ENCODE measurements at places on chromosomes 16 and 17.

- H3K4me1 ChIP-seq, result no peaks in the 10 kb centered on the region
- no peak overlapping the region for H3K27ac ChIP-seq
- H3K36me3 ChIP-seq, result no peaks in the 10 kb centered on the region
- no peak overlapping the region for H3K4me3 ChIP-seq
- DNase-seq, result no peak
Observed at GRCh38 chr17:47914306-47914948, 18.4 kb downstream of the SP2 start.

DNA sequence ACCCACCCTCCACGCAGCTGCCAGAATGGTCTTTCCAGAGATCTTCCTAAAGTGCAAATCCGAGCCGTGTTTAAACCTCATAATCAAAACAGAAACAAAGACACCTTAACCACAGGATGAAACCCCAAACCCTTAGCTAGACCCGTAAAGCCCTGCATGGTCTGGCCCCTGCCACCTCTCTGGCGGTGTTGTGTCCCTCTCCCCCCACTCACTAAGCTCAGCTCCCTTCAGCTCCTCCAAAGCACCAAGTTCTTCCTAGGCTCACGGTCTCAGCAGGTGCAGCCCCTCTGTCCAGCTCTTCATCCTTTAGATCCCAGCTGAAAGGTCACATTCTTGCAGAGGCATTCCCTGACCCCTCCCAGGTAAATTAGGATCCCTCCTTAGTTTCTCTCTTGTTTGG is 4.4 kb upstream of the NXPH3 start:
- no peak overlapping the region for H3K4me3 ChIP-seq
- no peaks in the 10 kb centered on the region for H3K36me3 ChIP-seq
- no peaks in the 10 kb centered on the region for H3K27me3 ChIP-seq
- no peak for DNase-seq

DNA sequence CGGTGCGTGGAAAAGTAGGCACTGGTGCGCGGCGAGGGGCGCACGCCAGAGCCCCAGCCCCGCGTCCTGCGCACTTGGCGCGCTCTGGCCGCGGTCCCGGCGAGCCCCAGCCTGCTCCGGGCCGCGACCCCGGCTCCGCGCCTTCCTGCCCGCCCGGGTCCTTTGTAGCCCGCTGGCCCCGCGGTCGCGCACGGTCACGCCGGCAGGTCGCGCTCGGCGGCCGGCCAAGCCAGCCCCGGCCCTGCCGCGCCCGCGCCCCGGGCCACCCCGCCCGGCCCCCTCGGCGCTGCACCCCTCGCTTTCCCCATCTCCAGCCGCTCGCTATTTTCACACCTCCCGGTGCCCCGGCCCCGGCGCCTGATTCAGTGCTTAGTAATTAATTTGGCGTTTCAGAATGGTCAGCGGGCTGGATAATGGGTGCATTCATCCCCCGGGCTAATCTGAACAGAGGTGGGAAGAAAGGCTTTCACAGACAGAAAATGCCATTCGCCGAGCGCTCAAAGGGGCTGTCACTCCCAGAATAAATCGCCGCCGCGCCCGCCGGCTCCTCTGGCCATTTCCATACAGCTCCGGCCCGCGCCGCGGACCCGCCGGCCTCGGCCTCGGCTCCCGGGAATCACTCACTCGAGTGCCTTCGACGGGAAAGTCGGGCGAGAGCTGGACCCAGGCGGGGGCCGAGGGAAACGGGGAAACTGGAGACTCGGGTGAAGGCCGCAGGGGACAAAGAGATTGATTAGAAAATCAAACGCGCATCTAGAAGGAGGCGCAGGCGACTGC is 17.8 kb upstream of the NTN1 start:
- no peak for DNase-seq
- peaks cover 9% of the 10 kb centered on the region for H3K4me1 ChIP-seq
- H3K27me3 ChIP-seq, result peaks cover 7% of the 10 kb centered on the region
- peak overlapping the region; percentile 19 for H3K4me3 ChIP-seq

DNA sequence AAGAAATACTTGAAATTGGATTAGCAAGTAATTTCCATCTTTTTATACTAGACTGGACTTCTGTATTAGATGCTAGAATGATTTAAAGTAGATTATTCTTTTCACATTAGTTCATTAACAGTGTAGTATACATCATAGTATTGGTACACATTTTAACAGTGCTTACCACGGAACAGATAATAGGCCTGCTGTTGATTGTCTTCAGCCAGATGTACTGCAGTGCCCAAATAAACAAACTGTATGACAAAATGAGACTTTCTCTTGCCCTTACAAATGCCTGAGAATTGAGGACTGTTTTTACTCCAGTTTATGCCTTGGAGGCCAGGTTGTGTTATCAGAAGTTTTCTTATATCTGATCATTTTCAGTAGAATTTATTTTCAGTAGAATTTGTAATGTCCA is 631 bp downstream of the EVI2A start:
- no peak overlapping the region for H3K27ac ChIP-seq
- H3K4me3 ChIP-seq, result no peak overlapping the region
- no peaks in the 10 kb centered on the region for H3K27me3 ChIP-seq
- H3K36me3 ChIP-seq, result no peaks in the 10 kb centered on the region
- H3K4me1 ChIP-seq, result no peaks in the 10 kb centered on the region
- no peak for DNase-seq

DNA sequence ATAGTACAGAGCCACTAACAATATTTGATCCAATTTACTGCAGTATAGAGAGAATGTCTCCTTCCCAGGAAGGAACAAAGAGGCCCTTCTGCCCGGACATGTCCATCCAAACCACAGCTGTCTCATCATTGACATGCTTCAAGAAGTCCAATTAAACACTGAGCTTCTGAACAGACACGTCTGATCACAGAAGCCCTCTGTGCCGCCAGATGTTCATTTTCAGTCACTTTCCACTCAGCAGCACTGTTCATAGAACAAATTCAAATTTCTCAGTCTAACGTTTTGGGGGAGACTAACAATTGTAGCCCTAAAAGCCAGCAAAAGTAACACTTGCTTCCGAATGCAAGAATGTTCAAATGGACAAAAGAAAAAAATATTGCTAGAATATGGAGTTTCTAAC is 15.3 kb downstream of the ZC3H7A start:
- peaks cover 42% of the 10 kb centered on the region for H3K4me1 ChIP-seq
- no peak for DNase-seq
- no peak overlapping the region for H3K4me3 ChIP-seq
- peaks cover 19% of the 10 kb centered on the region for H3K36me3 ChIP-seq
- no peaks in the 10 kb centered on the region for H3K27me3 ChIP-seq

GRCh38 chr16:20383106-20384029 is 21.2 kb downstream of the PDILT start:
- H3K27ac ChIP-seq, result no peak overlapping the region
- H3K27me3 ChIP-seq, result no peaks in the 10 kb centered on the region
- peak; percentile 54 for DNase-seq
- no peaks in the 10 kb centered on the region for H3K36me3 ChIP-seq
- no peak overlapping the region for H3K4me3 ChIP-seq
- no peaks in the 10 kb centered on the region for H3K4me1 ChIP-seq

DNA sequence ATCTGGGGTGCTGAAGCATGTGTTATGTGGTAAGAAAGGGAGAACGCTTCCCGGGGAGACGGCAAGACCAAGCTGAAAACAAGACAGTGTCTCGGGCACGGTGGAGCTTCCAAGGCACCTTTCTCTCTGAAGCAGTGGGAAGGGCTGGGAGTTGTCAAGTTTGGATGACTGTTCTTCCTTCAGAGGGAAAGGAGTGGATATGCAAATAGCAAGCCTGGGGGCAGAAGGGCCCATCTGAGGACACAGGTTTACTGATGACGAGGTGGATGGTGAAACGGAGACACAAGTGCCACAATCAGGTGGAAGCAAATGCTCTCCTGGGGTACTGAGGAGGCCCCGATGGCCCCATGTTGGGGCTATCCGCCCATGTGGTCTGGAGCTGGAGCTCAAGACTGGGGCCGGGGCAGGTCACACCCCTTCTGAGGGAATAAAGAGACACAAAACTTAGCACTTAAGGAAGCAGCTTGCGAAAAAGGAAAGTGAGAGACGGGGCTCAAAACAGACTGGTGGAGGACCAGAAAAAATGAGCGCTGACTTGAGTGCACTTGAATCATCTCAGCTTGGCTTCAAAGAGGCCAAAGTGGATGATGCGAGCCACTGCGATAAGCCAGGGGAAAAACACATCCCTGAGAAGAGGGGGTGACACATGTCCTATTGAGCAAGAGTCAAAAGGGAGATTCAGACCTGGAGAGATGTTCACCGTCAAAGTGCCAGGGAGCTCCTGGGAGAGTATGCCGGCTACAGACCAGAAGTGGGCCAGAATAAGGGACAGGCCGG is 34.8 kb upstream of the MTSS2 start:
- no peak overlapping the region for H3K27ac ChIP-seq
- H3K36me3 ChIP-seq, result no peaks in the 10 kb centered on the region
- H3K27me3 ChIP-seq, result no peaks in the 10 kb centered on the region
- H3K4me3 ChIP-seq, result no peak overlapping the region
- H3K4me1 ChIP-seq, result peaks cover 25% of the 10 kb centered on the region

GRCh38 chr16:18932243-18932987 is 6.2 kb upstream of the SMG1 start:
- peak overlapping the region; percentile 93 for H3K27ac ChIP-seq
- no peaks in the 10 kb centered on the region for H3K27me3 ChIP-seq
- H3K4me3 ChIP-seq, result no peak overlapping the region
- no peaks in the 10 kb centered on the region for H3K36me3 ChIP-seq
- peak; percentile 81 for DNase-seq
- H3K4me1 ChIP-seq, result peaks cover 23% of the 10 kb centered on the region

DNA sequence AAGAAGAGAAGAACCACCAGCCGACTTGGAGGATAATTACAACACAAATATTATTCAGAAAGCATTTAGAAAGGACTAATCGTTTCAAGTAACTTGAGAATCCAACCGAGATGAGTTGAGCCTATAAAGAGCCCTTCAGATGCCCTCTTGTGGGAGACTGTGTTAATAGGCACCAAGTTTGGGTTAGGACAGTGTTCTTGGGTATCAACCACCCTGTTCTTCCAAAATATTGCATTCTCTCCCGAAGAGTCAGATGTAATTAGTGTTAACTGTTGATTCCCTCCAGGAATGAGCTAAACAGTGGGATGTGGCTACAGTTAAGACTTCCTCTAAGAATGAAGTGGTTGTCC is 87.8 kb upstream of the NOL11 start:
- peaks cover 11% of the 10 kb centered on the region for H3K4me1 ChIP-seq
- no peaks in the 10 kb centered on the region for H3K36me3 ChIP-seq
- peak overlapping the region; percentile 78 for H3K27ac ChIP-seq

GRCh38 chr17:34146440-34147043 is 108.5 kb upstream of the CCL2 start:
- no peak overlapping the region for H3K4me3 ChIP-seq
- peak; percentile 60 for DNase-seq
- no peaks in the 10 kb centered on the region for H3K36me3 ChIP-seq
- H3K4me1 ChIP-seq, result no peaks in the 10 kb centered on the region
- H3K27ac ChIP-seq, result no peak overlapping the region

GRCh38 chr16:85615014-85615851 is 2.1 kb downstream of the GSE1 start:
- H3K36me3 ChIP-seq, result no peaks in the 10 kb centered on the region
- peak overlapping the region; percentile 96 for H3K27ac ChIP-seq
- no peaks in the 10 kb centered on the region for H3K27me3 ChIP-seq
- peak; percentile 95 for DNase-seq

DNA sequence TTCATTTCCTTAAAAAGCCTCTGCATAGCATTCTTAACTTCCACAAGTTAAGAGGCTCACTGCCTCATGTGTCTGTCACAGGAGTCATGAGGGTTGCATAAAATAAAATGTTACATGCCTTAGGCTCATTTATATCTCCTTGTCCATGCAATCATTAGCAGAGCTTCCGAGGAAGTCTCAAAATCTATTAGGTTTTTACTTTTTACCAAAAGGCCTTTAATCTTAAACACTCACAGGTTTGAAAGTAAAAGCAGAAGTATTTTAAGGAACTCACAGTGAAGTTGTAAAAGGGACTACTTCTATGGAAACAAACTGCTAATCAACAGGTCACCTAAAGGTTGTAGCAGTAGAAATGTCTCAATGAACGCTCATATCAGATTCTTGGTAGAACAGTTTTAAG is 5.2 kb upstream of the ATP6V0A1 start:
- H3K4me1 ChIP-seq, result peaks cover 22% of the 10 kb centered on the region
- no peak overlapping the region for H3K4me3 ChIP-seq
- no peaks in the 10 kb centered on the region for H3K36me3 ChIP-seq
- no peak for DNase-seq
- H3K27ac ChIP-seq, result no peak overlapping the region

DNA sequence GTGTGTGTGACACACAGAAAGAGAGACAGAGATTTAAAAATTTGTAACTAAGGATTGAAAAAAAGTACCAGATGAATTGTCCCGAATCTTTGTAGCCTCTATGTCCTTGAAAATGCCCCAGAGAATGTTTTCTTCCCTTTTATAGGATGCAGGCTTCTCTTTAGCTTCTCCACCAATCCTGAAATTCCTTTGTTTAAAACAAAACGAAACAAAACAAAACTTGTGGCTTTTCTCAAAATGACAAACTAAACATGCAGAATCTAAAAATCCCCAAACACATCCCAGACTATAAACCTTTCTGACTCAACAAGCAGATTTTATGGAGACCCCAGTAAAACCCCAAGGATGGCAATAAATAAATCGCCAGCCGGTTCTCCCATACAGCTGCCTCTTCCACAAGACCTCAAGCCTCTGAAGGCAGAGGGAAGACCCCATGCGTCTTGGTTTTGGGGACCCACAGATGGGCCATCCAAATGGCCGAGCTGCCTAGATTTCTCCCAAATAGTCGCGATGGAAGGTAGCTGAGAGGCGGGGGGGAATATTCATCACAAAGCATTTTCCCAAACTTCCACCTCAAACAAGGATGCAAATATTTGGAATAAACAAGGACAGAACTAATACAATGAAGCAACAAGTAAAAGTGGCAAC is 269.5 kb upstream of the FOXF1 start:
- H3K27ac ChIP-seq, result no peak overlapping the region
- no peaks in the 10 kb centered on the region for H3K36me3 ChIP-seq
- no peaks in the 10 kb centered on the region for H3K4me1 ChIP-seq
- no peak overlapping the region for H3K4me3 ChIP-seq

DNA sequence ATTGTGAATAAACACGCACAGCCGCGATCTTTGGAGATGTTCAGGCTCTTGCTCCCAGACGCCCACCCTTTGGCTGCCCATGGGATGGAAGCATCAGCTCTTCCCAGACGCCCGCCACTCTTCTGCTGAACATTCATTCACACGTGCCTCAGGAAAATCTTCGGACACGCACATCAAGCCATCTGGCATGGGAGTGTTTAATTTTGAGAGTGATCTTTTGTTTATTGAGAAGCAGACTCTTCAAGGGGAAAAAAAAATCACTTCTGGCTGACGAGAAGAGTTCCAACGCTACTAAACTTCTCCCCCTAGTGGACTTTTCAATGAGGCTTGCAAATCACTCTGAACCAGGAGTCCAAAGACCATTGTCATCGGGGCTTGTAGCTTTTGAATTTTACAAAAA is 62.0 kb upstream of the NUDT7 start:
- no peak overlapping the region for H3K27ac ChIP-seq
- peaks cover 5% of the 10 kb centered on the region for H3K4me1 ChIP-seq
- no peaks in the 10 kb centered on the region for H3K36me3 ChIP-seq
- DNase-seq, result peak; percentile 28
- H3K27me3 ChIP-seq, result no peaks in the 10 kb centered on the region

- no peaks in the 10 kb centered on the region for H3K36me3 ChIP-seq
- no peak overlapping the region for H3K27ac ChIP-seq
- no peak for DNase-seq
- H3K27me3 ChIP-seq, result no peaks in the 10 kb centered on the region
- peaks cover 6% of the 10 kb centered on the region for H3K4me1 ChIP-seq
Observed at GRCh38 chr17:55303701-55304145, 39.0 kb downstream of the HLF start.

All from thyroid gland (tissue), 4 donors.